ENCODE measurements at places on chromosomes 6 and 20. TPM values are rescaled to one million over a fixed set of nuclear protein-coding genes. Genes with fewer than 3 reads are reported as not detected.

GRCh38 chr20:24522452-24523330 lies 53.3 kb downstream of the SYNDIG1 start:
- DNase-seq: no peak

GRCh38 chr20:63980806-63981728 lies at the start of gene PRPF6:
TSS of gene PRPF6 (plus strand) at chr20:63981132. CDS start at chr20:63981246, 114 bp downstream.
- DNase-seq: peak; percentile 97

DNA sequence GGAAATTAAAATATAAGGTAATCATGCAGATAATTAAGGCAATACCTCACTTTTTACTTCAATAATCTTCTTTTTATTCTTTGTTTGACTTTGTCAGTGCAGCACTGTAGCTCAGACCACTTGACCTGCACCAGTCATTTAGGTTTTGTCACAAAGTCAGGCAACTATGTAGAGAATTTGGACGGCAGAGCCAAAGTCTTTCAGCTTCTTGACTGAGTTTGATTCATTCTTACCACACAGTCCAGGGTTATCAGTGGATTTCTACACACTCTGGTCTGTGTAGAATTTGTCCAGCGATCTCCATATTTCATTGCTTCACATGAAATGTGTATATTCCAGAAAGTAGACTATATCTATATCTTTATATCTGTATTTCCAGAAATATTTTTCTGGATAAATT lies 107.3 kb downstream of the TFAP2B start:
- DNase-seq: no peak

- no peak for DNase-seq
Observed at GRCh38 chr20:33351696-33352095, 49.6 kb downstream of the CDK5RAP1 start.

DNA sequence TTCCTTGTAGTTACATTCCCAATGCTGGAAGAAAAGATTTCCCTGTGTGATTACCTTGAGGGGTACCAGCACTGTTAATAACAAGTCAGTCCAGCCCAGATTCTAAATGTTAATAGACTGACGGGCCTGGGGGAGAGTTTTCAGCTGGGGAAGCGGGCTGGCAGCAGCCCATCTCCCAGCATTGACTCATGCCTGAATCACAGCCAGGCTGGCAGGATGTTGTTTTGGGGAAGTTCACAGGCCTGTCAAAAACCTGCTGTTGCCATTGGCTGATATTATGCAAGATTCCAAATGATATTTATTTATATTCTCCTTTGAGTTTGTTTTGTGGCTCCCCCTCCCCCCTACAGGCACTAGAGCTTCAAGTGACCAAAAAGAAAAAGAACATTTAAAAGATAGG lies 213.9 kb upstream of the CNR1 start:
- peak; percentile 71 for DNase-seq

DNA sequence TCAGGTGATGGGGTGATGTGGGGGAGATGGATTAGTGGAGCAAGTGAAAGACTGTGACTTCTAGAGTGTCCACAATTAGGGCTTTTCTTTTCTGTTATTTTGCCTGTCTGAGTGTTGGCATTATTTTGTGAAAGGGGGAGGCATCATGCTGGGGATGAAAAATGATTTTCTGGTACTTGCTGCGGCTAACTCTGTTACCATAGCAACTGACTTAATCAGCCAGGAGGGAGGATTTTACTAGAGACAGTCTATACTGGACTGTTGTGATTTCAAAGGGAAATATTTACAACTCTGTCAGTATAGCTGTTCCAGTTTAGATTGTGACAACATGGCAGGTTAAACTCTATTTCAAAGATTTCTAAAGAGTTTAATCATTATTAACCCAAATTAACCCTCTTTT lies 30.4 kb upstream of the MRAP2 start:
- no peak for DNase-seq

DNA sequence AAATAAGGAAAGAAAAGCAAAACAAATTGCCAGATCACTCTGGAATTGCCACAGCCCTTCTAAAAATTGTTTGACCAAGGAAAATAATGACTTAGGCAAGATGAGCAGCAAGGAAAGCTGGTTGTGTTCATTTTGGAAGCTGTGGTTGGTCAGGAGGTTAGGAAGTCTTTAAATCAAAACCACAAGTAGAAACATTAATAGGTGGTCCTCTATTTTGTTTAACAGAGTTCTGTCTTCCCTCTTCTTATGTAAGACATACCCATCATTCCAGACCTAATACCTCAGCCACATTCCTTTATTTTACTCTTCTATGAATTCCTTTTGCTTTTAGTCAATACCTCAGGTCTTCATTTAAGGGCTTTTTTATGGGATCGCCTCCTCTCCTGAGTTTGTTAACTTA lies 422.2 kb upstream of the PLCB4 start:
- no peak for DNase-seq

DNA sequence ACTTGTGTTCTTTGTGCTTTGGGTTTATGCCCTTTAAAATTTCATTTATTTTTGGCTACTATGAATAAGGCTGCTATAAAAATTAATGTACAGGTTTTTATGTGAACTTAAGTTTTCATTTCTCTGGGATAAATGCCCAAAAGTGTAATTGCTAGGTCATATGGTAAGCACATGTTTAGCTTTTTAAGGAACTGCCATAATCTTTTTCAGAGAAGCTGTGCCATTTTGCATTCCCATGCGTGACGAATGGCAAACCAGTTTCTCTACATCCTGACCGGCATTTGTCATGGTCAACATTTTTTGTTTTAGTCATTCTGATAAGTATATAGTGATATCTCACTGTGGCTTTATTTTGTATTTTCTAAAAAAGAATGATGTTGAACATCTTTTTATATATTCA lies 236.0 kb upstream of the SGK1 start:
- DNase-seq: no peak

GRCh38 chr6:119340796-119341487 lies 8.6 kb downstream of the MAN1A1 start:
- no peak for DNase-seq

GRCh38 chr6:37696220-37696840 lies 1.4 kb downstream of the MDGA1 start:
- peak; percentile 56 for DNase-seq

GRCh38 chr6:50962213-50962759 lies 143.6 kb downstream of the TFAP2B start:
- DNase-seq: no peak

Gene SGK2
- polyA plus RNA-seq: 3.1 TPM

Gene BPIFB4
- 0.07 TPM for polyA plus RNA-seq

Gene BNIP5
- polyA plus RNA-seq: not detected

Gene OVOL2
- polyA plus RNA-seq: not detected

Gene B3GALT4
- polyA plus RNA-seq: 11.0 TPM
